SK-N-DZ (cell line): ENCODE measurements at places on chromosomes 4 and X.

GRCh38 chr4:141812158-141812557, 175.8 kb downstream of the IL15 start:
- no peak for DNase-seq

GRCh38 chr4:174763454-174764104, 65.5 kb downstream of the GLRA3 start:
- DNase-seq: no peak

DNA sequence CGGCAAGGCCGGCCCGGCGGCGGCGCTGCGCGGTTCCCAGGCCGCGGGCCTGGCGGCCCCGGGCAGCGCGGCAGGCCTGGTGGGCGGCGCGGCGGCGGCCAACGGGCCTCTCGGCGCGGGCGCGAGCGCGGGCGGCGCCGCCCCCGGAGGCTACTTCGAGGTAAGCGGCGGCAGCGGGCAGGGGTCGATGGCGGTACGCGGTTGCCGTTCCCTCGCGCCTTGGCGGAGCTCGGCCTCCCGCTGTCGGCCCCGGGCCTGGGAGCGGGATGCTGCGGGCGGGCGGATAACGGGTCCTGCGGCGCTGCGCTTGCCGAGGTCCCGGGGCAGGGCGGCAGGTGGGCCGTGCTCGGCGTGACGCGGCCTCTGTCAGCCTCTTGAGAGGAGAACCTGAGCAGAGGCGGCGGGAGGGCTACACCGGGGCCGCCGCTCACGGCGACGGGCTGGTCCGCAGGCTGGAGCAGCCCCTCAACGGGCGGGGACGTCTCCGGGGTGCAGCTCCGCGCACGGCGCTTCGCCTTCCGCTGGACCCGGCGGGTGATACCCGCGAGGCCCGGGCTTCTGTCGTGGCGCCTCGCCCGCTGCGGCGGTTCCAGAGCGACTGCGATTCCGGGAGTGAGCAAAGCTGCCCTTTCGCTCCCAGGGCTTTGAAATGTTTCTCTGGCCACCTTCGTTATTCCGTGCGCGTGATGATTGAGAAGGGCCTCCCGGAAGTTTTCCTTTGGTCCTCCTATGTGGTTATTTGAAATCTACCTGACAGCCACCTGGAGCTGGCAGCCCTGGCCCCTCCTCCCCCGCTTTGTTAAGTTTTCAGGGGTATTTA, 774 bp downstream of the FAM193A start:
- peak; percentile 22 for DNase-seq

GRCh38 chr4:122845066-122845465, 18.4 kb downstream of the FGF2 start:
- DNase-seq: no peak

- no peak for DNase-seq
Measured at GRCh38 chrX:71100581-71101505, 5.2 kb downstream of the FOXO4 start.

- DNase-seq: no peak
Measured at GRCh38 chr4:144450526-144450925, 195.4 kb upstream of the HHIP start.

- no peak for DNase-seq
Measured at GRCh38 chr4:75555294-75556164, at the start of gene ODAPH. ODAPH (plus strand) TSS chr4:75556066; CDS start chr4:75556083, 17 bp downstream.

GRCh38 chr4:147940171-147940570, 208.3 kb downstream of the ARHGAP10 start:
- DNase-seq: no peak

- DNase-seq: no peak
Measured at GRCh38 chrX:68686097-68686977, 38.9 kb downstream of the STARD8 start.

DNA sequence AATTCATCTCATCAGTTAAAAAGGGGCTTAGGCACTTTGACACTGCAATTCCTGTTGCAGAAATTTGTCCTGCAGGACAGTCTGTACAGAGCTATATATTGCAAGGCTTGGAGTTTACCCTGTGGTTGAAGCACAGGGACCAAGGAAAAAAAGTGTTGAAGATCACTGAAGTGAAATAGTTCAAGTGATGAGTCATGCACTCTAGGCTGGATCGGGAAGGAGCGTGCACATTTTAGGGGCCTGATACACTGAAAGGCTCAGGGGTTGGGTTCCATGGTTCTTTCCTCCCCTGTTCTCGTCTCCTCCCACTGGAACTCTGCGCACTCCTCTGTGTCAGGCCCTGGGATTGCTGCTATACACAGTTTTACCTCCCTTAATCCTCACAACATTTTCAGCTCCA, 104.9 kb upstream of the ARMCX2 start:
- DNase-seq: no peak

DNA sequence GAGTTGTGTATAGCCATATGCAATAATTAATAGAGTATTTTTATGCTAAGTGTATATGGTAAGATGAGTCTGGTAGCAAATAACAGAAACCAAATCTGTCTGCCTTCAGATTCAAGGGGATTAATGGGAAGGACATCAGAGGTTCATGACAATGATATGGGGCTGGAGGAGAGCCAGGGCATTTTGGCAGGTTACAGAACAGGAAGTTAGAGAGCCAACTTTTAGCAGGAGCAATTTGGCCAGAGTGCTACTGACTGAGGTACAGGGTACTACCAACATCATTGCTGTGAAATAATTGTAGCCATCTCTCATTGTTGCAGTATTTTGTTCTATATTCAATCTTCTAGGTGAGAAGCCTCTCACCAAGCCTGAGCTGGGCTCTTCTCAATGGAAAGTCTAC, 210.9 kb upstream of the FAM47A start:
- DNase-seq: no peak

GRCh38 chr4:87011340-87012034, 76.7 kb downstream of the AFF1 start:
- DNase-seq: no peak

GRCh38 chrX:52353838-52354237, 15.0 kb upstream of the XAGE2 start:
- no peak for DNase-seq

DNA sequence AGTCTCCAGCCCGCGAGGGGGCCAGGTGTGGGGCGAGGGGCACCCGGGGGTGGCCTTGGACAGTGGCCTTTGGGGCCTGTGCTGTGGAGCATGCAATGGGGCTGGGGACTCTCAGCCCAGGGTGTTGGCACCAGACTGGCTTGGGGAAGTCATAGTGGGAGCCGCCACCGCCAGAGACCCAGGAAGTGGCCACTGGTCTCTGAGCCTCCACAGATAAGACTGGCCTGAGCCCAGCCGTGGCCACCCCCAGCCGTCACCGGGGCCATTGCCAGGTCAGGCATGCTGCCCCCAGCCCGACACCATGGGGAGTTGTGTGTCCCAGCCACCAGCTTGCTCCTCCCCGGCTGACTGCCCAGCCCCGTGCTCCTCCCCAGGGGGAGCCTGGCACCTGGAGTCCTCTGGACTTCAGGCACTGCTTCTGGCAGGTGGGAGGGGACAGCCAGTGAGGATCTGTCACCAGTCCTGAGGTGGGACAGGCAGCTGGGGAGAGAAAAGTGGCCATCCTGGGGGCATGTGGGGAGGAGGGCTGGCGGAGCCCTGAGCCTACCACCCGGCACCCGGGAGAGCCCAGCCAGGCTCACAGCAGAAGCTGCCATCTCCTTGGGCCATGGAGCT, 32.5 kb downstream of the TACC3 start:
- no peak for DNase-seq

- no peak for DNase-seq
Measured at GRCh38 chr4:38751341-38752010, 31.3 kb downstream of the TLR10 start.

DNA sequence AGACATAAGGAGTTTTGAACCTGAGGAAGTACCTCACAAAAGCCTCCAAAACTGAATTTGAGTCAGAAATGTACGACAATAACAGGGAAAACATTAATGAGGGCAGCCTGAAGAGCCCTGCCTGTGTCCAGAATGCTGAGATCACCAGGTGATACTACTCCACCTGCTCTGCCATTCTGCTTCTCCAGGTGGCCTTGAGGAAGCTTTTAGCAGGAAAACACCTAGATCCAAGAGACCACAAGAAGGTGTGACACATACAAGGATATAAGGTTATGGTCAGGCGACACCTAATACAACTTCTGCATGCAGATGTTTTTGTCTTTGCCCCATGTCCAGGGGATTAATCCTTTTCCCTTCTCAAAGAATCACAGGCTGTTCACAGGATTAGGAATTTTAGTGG, 15.3 kb downstream of the SOWAHB start:
- DNase-seq: no peak

GRCh38 chrX:111886678-111887077, 10.7 kb downstream of the TRPC5OS start:
- DNase-seq: no peak

DNA sequence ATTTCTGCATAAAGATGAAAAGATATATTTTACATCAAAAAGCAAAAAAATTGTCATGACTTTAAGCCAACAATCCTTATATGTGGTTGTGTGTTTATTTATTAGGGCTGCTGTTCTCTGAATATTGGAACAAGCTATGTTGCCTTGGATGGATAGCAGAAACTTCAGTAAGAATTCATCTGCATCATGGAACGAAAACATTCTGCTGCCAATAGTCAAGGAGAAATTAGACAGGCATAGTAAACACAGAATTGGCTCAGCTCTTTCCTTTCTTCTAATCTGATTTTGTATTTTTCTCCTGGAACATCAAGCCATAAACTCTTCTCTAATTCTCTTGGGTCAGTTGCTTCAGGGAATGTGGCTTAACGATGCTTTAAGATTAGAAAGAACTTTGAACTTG, 1257.0 kb downstream of the NLGN4X start:
- no peak for DNase-seq

- DNase-seq: no peak
Measured at GRCh38 chrX:39248330-39248729, 447.1 kb downstream of the MID1IP1 start.
